Left renal pelvis (tissue), 4 donors: ENCODE measurements at places on chromosomes 12 and 14.

DNA sequence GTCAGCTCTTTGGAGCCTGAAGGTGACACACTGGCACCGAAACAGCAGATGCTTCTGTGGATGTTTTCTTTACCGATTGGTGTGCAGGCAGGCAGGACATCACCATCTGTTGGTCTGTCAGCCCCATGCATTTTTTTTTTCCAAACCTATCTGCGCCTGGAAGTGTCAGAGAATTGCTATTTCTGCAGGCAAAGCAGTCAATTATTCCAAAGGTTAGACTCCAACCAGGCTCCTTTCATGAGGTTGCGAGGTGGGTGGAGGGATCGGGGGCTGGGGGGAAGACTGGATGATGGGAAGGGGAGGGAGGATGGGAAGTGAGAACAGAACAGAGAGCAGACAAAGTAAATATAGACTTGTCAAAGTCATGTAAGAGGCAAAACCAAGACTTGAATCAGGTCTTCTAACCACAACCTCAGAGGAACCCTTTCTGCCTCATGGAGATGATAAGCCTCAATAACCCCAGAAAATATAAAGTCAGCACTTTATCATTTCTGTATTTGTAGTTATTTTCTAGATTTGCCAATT is 117.7 kb downstream of the OTOGL start:
- DNase-seq = no peak

GRCh38 chr14:32847867-32848266 is 90.8 kb upstream of the NPAS3 start:
- DNase-seq = no peak

DNA sequence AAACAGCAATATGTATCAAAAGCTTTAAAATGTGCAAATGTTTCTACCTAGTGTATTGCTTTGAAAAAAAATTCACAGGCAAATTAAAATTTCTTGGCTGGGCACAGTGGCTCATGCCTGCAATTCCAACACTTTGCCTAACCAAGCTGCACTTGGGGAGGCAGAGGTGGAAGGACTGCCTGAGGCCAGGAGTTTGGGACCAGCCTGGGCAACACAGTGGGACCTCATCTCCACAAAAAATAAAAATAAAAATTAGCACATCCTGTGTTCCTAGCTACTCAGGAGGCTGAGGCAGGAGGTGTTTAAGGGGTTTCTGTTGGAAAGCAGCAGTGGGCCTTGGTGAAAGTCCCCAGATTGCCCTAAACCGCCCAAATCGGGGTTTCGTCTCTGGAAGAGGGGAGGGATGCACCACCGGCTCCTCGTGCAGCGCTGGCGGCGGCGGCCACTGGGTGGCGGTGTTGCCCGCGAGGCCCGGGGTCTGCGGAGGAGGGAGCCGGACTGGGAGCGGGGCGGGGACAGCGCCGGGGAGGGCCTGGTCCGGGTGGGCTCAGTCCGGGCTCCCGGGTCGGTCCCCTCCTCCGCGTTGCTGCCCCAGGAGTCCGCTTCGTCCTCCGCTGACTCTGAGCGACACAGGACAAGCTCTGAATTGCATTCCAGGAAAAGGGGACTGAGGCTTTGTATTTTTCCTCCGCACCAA is 265.6 kb downstream of the AACS start:
- DNase-seq = peak; percentile 24

- no peak for DNase-seq
Observed at GRCh38 chr12:53974084-53975063, at the start of gene HOTAIR. TSS of gene HOTAIR (minus strand) at chr12:53974954.

GRCh38 chr12:4106621-4107020 is 166.9 kb upstream of the CCND2 start:
- no peak for DNase-seq

- no peak for DNase-seq
Observed at GRCh38 chr14:81122326-81122725, 98.4 kb downstream of the GTF2A1 start.

GRCh38 chr12:3107071-3107583 is 29.9 kb downstream of the TSPAN9 start:
- no peak for DNase-seq

GRCh38 chr12:94979941-94980340 is 23.6 kb downstream of the NDUFA12 start:
- DNase-seq = no peak

DNA sequence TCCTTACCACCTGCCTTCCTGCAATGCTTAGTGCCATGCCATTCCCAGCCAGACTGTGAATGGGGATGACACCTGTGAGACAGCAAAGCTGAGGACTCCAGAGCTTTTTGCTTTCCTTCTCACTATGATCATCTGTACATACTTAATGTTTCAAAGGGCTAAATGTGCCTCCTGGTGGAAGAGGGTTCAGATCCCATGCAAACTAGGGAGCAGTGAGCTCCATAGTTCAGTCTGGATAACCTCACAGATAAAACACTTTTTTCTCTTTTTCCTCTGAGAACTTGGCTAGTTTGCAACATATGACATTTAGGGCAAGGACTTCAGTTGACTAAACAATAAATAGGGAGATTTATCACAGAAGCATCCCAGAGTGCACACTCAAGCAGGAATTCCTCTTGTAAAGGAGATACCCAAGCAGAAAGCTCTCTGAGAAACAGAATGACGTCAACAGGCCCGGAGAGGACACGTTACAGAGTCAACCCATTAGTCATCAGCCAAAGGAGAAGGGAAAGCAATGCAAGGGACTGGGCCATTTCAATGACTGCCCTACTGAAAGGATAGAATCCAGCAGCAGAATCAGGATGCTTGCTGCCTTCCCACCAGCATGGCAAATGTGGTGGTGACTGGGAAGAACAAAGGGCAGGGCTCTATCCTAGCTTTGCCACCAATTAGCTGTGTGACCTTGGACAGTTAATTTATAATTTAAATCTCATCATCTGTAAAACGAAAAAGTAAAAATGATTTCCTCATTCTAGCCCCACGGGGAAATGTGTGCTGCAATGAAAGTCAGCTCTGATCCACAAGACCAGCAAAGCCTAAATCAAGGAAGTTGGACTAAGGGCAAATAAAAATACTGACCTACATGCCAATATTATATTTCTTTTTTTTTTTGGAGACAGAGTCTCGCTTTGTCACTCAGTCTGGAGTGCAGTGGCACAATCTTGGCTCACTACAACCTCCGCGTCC is 80.8 kb upstream of the ACTN1 start:
- no peak for DNase-seq
